Stimulated activated CD4-positive, alpha-beta T cell treated with anti-CD3 and anti-CD28 coated beads, Interleukin-1b, Interleukin-23, amount 100 ng/mL, for 48 hours (primary cell): ENCODE measurements at places on chromosomes 6 and 20.

DNA sequence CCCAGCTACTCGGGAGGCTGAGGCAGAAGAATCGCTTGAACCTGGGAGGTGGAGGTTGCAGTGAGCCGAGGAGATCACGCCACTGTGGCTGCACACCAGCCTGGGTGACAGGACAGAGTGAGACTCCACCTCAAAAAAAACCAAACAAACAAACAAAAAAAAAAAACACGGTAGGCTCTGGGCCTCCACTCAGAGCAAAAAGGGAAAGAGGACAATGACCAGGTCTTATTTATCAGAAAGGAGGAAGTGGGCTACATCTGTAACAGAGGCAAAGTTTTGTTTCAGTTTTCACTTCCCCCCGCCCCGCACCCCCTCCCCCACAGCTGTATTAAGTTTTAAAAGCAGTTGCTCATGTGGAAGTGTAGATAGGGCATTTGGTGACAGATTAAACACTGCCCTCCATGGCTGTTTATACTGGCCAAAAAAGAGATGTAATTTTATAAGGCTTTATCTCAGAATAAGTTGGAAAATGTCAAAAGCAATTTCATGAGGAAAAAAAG lies 114.6 kb downstream of the RCAN2 start:
- no peak for DNase-seq

DNA sequence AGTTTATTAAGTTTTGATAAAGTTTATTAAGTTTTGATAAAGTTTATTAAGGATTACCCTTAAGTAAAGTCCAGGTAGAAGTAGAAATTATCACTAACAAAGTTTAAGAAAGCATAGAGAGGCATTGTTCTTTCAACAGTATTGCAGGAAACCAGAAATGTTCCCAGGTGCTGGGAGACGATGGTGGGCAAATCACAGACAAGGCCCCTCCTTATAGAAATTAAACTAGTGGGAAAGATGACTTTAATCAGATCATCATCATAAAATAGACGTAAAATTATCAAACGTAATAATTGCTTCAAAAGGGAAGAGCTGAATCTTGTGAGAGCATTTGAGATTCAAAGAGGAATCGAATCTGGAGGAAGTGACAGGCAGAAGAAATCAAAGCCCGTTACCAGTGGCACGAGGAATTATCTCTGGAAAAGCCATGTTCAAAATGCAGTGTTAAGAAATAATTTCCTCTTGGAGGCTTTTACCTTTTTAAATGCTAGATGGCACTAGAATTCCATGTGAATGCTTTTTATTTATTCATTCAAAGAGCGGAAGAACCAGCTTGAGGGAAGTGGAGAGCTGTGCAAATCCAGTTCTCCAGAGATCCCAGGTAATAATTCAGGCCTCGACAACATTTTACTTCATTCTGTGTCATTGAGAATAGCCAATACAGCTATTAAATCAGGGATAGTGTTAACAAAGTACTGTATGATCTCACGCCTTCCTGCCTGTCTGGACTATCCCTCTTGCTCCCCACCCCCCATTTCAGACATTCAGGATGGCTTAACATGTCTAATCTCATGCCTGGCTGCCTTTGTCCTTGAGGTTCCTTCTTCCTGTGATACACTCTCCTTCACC lies 1.0 kb upstream of the APMAP start:
- no peak for DNase-seq

GRCh38 chr6:145498425-145498824 lies 236.9 kb downstream of the EPM2A start:
- no peak for DNase-seq

- DNase-seq, result no peak
Observed at GRCh38 chr6:161613711-161614110, 339.9 kb upstream of the AGPAT4 start.

GRCh38 chr6:135606392-135606791 lies 108.9 kb upstream of the AHI1 start:
- DNase-seq, result no peak

DNA sequence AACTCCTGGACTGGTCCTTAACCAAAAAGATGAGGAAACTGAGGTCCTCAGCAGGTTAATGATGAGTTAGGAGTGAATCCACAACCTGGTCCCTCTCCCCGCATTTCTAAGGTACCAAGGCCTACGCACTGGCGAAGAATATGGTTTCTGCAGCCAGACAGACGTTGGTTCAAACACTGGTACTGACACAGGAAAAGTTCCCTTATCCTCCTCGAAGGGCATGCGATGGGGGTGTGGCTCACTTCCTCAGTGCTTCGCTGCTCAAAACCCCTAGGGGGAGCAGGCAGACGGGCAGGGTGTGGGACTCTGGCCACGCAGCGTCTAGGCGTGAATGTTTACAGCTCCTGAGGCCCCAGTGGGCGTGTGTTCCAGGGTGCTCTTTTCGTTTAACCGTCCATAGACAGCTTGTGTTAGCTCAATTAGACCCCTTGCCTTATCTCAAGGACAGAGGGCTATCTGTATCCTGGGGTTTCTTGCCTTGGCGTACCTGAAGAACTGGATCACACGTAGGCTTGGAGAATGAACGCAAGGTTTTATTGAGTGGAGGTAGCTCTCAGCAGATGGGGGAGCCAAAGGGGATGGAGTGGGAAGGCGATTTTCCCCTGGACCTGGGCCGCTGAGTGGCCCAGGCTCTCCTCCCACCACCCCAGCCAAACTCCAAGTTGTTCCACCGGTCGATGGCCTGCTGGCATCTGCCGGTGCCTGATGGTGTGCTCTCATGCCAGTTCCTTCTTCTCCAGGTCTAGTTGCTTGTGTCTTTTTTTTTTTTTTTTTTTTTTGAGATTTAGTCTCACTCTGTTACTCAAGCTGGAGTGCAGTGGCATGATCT lies 31.8 kb upstream of the PTPN1 start:
- peak; percentile 83 for DNase-seq

DNA sequence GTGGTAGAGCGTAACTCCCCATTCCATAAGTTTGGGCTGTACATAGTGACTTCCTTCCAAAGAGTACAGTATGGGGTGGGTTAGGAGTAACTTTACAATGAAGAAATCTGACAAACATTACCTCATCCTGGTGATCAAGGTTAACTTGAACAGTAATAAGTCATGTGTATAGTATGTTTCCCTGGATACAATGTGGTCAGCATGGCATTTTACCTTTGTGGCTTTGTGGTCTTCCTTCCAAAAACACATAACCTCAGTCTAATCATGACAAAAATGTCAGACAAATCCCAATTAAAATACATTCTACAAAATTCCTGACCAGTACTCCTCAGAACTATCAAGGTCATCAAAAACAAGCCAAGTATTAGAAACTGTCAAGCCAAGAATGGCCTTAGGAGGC lies 225.1 kb downstream of the UBE3D start:
- DNase-seq, result no peak

- no peak for DNase-seq
Observed at GRCh38 chr6:87745966-87746721, 44.1 kb upstream of the AKIRIN2 start.

GRCh38 chr6:127794405-127794804 lies 106.5 kb downstream of the THEMIS start:
- no peak for DNase-seq

- no peak for DNase-seq
Observed at GRCh38 chr20:50302341-50303057, 111.9 kb downstream of the CEBPB start.

- peak; percentile 22 for DNase-seq
Observed at GRCh38 chr6:7267466-7268091, 45.4 kb downstream of the SSR1 start.

DNA sequence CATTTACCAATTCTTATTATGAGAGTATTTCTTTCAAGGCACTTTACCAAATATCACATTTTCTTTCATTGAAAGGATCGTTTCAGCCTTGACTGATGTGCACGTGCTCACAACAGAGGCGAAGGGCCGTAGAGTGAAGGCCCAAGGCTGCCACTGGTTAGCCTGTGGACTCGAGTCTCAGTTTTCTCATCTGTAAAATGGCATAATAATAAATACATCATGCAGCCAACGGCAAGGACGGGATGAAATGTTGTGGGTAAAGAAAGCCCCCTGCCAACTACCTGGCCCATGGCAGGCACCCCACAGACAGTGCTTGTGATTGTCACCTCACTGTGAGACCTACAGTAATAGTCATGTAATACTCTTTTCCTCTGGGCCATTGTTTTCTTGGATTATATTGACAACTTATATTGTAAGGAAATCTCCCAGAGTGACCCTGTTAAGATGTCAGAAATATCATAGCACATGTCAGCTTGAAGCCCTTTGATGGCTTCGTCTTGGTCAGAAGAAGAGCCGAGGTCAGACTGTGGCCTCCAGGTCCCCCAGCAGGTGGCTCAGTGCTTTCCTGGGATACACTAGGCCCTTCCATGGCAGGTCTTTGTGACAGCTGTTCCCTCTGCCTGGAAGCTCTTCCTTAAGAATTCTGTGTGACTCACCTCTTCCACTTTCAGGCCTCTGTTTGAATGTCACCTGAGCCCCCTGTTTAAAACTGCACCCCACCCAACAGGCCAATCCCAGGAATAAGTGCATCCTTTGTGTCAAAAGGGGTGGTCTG lies 36.3 kb downstream of the FAM50B start:
- DNase-seq, result no peak

DNA sequence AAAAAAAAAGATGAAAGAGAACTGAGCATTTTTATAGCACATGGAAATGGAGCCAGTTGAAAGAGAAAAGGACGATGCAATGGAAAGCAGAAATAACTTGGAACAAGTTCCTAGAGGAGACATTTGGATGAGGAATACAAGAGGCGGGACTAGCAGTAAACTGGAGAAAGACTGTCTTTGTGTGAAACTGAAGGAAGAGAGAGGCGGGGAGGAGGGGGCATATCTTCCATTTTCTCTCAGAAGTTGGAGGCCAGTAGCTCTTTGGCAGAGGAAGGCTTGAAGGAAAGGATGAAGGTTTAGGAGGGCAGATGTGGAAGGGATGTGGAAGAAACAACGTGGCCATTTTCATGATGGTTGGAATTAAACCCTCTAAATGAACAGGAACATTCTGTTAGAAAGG lies 33.0 kb upstream of the ADGRF1 start:
- DNase-seq, result no peak
